Psoas muscle (tissue), 8 donors: ENCODE measurements at places on chromosomes 12 and 14.

- no peak for DNase-seq
These were observed 61.7 kb upstream of the BCL2L14 start for GRCh38 chr12:12008931-12009611.

GRCh38 chr12:54126696-54127537, 61.9 kb downstream of the SMUG1 start:
- DNase-seq, result peak; percentile 84

DNA sequence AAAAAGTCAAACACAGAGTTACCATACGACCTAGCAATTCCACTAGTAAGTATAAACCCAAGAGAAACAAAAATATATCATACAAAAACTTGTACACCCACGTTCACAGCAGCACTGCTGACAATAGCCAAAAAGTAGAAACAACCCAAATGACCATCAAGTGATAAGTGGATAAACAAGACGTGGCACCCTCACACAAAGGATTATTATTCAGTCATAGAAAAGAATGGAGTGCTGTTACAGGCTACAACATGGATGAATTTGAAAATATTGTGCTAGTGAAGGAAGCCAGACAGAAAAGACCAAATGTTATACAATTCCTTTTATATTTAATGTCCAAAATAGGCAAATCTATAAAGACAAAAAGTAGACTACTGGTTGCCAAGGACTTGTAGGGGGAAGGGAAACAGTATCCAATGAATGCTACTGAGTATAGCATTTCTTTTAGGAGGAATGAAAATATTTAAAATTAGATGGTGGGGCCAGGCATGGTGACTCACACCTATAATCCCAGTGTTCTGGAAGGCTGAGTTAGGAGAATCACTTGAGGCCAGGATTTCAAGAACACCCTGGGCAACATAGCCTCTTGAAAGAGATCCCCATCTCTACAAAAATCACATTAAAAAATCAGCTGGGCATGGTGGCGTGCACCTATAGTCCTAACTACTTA, 41.9 kb downstream of the SPTLC2 start:
- DNase-seq, result no peak

GRCh38 chr12:5102261-5102789, 58.6 kb downstream of the KCNA5 start:
- no peak for DNase-seq

- no peak for DNase-seq
These were observed 145.0 kb downstream of the BTG1 start for GRCh38 chr12:92000597-92000996.

DNA sequence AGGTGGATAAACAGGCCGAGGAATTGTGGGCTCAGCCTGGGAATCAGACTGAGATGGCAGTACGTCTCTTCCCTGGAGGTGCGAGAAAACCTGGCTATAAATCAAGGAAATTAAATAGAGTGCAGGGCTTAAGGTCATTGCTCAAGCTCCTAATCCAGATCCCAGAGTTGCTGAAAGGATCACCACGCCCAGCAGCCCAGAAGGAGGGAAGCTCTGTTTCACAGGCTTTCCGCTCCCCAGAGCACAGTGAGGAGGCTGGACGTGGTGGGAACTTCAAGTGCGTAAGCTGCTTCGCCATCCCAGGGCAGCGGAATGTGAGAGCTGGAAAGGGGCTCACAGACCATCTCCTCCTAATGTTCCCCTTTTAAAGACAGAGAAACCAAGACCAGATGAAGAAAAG, 651.6 kb upstream of the TBX3 start:
- DNase-seq, result peak; percentile 70

- no peak for DNase-seq
These were observed 332.6 kb downstream of the GLT1D1 start for GRCh38 chr12:129185855-129186254.

- DNase-seq, result no peak
These were observed 7.8 kb downstream of the FOXA1 start for GRCh38 chr14:37587131-37587803.

GRCh38 chr12:109448707-109449390, 28.3 kb downstream of the KCTD10 start:
- no peak for DNase-seq

- no peak for DNase-seq
These were observed 83.3 kb downstream of the PLXNC1 start for GRCh38 chr12:94231709-94232108.

DNA sequence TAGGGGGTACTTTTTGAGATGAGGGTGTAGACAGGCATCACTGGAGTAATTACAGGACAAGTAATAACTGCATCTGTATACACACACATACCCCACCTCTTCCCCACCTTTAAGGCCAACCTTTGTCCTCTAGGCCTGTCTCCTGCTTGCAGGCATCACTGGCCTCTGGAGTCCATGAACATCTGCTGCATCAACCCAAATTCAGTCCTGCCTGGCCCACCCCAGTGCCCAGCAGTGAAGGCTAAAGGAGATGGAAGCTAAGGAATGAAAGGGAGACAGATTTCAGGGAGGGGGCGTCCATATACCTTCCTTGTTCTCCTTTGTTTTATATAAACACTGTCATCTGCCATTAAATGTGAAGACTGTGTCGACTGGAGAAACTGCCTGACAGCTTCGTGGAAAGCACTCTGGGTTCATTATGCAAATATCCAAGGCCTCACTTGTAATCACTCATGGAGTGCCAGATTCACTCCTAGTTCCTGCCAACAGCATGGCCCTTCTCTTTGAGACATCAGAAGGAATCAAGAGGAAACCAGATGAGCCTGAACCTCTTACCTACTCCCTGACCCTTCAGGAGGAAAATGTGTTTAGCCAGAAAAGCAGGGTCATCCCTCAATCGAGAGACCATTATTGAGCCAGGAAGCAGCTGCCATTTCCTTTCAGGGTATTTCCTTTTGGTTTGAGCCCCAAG, 64.4 kb downstream of the SERPINA3 start:
- no peak for DNase-seq

GRCh38 chr12:117344716-117345115, 16.7 kb downstream of the NOS1 start:
- DNase-seq, result no peak

GRCh38 chr14:24913746-24914145, 136.2 kb downstream of the STXBP6 start:
- no peak for DNase-seq

DNA sequence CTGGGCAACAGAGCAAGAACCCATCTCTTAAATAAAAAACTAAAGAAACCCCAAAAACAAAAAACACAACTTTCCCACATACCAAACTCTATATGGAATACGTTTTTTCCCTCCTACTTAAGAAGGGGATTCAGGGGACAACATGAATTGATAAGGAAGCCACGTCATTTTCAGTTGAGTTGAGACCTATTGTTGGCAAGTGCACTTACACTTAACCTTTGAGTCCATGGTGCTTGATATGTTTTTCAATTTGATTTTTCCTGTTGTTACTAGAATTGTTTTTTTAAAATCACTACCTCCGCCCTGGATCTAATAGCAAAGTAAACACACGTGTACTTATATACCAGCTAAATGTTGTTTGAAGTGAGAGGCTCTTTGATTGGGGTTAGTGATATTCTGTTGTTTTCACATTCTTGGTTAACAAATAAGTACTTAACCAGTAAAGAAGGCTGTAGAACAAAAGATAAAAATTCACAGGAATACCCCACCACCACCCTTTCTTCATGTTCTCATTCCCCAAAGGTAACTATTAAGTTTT, 2.0 kb downstream of the FAM177A1 start:
- DNase-seq, result no peak

DNA sequence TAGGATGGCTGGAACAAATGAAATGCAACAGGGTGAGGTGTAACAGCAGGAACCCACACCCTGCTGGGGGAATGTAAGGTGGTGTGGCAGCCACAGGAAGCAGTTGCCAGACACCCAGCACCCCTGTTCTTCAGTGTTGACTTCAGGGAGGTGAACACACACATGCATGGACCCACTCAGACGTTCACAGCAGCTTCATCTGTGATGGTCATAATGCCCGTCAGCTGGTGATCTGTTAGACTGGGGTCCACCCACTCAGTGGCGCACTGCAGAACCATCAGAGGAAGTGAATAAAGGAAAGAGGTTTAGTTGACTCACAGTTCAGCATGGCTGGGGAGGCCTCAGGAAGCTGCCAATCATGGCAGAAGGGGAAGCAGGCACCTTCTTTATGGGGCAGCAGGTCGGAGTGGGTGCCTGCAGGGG, 22.7 kb upstream of the TEX22 start:
- DNase-seq, result no peak

GRCh38 chr14:101878822-101879528, 85.4 kb upstream of the DYNC1H1 start:
- no peak for DNase-seq

DNA sequence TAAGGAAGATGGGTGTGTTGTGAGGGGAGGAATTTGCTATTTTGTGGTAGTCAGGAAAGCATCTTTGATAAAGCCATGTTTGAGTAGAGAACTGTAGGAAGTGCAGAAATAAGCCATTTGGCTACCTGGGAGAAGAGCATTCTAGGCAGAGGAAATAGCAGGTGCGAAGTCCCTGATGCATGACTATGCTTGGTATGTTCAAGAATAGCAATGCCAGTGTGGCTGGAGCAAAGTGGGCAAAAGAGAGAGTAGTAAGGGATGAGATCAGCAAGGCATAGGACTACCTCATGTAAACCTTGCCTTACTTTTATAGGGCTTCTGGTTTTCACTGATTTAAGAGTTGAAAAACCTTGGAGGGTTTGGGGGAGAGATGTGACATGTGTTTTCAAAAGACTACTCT, 365.5 kb upstream of the GARIN6 start:
- no peak for DNase-seq

DNA sequence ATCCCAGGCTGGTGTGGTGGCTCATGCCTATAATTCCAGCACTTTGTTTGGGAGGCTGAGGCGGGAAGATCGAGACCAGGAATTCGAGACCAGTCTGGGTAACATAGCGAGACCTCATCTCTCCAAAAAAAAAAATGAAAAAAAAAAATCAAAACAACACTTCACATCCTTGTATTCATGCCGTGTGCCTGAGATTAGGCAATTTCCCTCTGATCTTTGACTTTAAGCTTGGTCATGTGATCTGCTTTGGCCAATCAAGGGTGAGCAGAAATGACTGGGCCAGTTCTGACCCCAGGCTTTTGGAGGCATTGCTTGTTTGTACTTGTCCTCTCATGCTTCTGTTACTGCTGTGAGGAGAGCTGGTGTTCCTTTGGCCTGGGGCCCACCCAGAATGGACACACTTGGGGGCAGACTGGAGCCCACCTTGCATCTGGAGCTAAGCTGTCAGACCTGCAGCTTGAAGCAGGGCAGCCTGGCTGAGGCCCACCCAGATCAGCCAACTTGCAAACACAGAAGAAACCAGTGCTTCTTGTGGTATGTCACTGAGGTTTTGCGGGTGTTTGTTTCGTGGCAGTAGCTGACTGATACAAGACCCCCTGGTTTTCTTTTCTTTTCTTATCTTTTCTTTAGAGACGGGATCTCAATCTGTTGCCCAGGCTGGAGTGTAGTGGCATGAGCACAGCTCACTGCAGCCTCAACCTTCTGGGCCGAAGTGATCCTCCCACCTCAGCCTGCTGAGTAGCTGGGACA, 29.7 kb upstream of the TBX3 start:
- no peak for DNase-seq

- no peak for DNase-seq
These were observed 184.7 kb upstream of the DCN start for GRCh38 chr12:91367234-91367849.

DNA sequence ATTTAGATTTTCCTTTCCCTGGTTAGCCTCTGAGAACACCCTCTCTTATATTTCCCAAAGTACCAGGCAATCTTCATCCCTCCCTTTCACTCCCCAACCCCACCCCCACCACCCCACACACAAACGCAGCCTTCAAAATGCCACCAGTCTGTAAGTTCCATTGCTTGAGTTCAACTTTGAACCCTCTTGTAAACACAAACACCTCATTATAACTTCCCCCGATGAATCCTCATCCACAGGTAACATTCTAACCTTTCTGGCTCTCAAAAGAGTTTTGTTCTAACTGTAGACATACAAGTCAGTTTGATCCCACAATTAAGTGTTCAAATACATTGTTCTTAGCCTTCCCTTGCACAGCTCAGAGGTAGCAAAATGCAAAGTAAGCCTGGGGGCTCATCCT, 199.4 kb upstream of the FOXN3 start:
- no peak for DNase-seq

GRCh38 chr14:43169722-43170121, 1337.4 kb downstream of the FSCB start:
- DNase-seq, result no peak

- no peak for DNase-seq
These were observed 3.5 kb downstream of the KLRD1 start for GRCh38 chr12:10310926-10311720.
